NCI-H2081 treated with DMSO at 0.1 percent for 48 hours (cell line): ENCODE measurements at places on chromosomes 3 and 15.

- no peak for DNase-seq
Observed at GRCh38 chr15:45539680-45540079, 17.1 kb upstream of the SLC30A4 start.

- DNase-seq, result no peak
Observed at GRCh38 chr3:60240492-60240891, 1010.8 kb downstream of the FHIT start.

DNA sequence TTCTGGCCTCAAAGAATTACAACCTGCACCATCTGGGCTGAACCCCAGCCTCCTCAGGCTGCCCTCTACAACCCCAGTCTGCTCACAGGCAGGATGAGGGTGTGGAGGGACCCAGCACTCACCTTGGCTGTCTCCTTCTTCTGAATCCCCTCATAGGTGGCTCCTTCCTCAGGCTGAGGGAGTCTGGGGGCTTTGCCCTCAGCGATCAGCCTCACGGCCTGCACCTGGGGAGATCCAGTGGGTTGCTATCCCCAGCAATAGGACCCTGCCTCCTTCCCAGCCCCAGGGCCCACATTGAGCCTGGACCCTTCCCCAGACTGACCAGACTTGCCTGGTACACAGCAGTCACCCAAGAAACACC, 25.1 kb downstream of the ALDH1L1 start:
- DNase-seq, result no peak

DNA sequence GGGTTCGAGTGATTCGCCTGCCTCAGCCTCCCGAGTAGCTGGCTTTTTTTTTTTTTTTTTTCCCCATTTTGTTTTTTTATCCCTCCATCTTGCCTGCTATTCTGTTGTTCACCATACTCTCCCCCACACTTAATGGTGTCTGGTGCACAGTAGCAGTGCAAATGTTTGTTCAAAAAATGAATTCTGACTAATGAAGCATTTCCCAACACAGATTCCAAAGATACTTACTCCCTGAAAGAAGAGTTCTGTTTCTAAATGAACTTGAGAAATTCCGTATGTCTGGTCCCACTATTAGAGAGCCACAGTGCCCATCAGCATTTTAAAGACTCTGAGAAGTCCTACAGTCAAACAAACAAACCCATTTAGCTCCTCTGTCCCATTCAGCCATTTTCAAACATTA, 9.5 kb downstream of the EDEM1 start:
- DNase-seq, result no peak

DNA sequence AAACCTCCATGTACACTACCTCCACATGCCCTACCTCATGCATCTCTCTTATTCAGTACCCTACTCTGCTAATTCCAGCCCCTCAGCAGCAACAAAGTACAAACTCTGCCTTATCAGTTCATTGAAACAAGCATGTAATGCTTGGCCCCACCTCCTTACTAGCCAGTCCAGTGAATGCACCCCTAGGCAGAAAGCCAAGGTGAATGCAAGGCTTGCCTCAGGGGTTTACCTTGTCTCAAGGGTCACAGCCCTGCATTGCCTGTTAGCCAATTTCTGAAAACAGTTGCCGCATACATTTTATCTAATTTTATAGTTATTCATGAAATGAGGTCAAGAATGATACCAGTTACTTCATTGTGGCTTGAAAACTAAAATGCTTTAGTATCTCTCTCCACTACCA, 576.4 kb downstream of the FHIT start:
- DNase-seq, result no peak

DNA sequence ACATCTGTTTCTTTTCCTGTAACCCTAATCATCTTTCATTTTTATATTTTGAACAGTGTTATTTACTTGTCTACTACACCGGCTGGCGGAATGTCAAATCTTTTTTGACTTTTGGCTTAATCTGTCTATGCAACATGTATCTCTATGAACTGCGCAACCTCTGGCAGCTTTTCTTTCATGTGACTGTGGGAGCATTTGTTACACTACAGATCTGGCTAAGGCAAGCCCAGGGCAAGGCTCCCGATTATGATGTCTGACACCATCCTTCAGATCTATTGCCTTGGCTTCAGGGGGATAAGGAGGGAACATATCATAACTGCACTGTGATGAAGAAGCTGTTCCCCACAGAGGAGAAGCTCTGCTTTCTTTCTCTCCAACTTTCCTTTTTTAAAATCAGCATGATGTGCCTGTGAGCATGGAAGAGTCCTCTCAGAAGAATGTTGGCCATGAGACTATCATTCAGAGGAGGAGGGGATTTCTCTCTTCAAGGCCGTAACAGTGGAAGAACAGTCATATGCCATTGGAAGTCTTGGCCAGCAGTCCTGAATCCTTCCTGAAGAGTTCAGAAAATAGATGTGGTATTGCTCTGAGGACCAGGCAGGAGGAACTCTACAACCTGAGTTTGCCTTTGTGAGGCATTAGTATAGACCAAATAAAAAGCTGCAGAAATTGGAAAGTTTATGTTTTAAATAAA, 69.9 kb downstream of the SEC22A start:
- no peak for DNase-seq

- DNase-seq, result no peak
Observed at GRCh38 chr3:43246976-43247375, 39.4 kb upstream of the SNRK start.
